ENCODE measurements at places on chromosomes 5 and 9.

GRCh38 chr5:89967771-89968444 is 441.6 kb downstream of the CETN3 start:
- no peak for DNase-seq

GRCh38 chr5:102532123-102532522 is 33.3 kb upstream of the SLCO6A1 start:
- no peak for DNase-seq

DNA sequence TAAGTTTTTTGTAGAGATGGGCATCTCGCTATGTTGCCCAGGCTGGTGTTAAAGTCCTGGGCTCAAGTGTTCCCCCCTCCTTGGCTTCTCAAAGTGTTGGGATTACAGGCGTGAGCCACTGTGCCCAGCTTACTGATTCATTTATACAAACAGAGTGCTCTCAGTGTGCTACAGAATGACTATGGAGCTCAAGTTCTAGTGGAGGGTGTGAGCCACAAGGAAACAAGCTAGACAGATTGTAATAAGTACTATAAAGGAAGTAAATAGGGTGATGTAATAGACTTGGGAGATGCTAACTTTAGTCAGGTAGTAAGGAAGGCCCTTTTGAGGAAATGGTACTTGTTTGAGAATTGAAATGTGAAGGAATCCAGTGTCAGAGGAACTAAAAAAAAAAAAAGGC is 1.7 kb upstream of the TMEM267 start:
- DNase-seq = no peak

- DNase-seq = no peak
These were observed 28.9 kb downstream of the HSPB3 start for GRCh38 chr5:54484219-54484894.

- no peak for DNase-seq
These were observed 62.5 kb downstream of the CRB2 start for GRCh38 chr9:123418506-123418905.

DNA sequence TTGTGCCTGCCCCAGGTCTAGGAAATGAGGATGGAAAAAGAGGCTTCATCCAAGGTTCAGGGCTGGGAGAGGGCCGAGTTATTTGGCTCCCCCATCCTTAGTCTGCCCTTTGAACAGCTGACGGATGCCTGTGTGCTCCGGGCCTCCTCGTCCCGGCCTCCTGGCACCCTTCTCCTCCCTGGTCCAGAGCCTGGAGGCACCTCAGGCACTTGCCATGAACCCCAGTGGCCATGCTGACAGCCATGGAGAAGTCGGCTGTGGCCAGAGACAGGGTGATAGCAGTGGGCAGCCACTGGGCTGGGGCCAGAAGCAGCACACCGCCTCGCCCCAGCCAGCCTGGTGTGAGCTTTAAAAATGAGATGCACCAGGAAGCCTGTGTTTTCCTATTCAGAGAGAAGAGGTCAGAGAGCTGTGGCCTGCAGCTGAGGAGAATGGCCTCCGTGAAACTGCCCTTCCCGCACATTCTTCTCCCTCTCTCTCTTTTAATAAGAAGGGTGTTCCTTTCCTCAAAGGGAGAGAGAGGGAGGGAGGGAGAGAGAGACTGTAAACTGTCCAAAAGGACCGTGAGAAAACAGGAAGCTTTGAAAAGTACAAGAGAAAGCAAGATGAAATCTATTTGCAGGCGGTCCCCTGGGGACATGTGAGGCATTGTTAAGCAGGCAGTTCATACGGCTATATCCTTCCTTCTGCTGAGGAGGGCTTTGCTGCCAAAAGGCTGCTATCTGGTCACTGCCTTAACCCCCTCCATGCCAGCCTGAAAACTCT is 55.3 kb downstream of the ZNF366 start:
- no peak for DNase-seq

DNA sequence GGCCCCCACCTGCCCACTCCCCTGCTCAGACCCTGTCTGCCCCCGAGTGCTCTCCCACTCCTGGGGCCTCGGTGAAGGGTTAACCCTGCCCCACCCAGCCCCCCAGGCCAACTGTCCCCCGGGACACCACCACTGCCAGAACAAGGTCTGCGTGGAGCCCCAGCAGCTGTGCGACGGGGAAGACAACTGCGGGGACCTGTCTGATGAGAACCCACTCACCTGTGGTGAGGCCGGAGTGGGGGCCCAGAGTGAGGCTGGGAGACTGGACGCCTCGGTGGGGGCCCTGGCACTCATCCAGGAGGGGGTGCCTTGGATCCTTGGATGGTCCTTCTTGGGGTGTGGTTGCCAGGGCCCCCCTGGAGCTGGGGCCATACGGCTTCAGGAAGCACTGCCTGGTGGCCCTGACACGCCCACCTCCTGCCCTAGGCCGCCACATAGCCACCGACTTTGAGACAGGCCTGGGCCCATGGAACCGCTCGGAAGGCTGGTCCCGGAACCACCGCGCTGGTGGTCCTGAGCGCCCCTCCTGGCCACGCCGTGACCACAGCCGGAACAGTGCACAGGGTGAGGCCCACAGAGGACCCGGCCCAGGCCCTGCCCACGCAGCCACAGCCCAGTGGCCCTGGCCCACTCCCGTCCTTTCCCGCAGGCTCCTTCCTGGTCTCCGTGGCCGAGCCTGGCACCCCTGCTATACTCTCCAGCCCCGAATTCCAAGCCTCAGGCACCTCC is 2.1 kb downstream of the MAMDC4 start:
- no peak for DNase-seq

DNA sequence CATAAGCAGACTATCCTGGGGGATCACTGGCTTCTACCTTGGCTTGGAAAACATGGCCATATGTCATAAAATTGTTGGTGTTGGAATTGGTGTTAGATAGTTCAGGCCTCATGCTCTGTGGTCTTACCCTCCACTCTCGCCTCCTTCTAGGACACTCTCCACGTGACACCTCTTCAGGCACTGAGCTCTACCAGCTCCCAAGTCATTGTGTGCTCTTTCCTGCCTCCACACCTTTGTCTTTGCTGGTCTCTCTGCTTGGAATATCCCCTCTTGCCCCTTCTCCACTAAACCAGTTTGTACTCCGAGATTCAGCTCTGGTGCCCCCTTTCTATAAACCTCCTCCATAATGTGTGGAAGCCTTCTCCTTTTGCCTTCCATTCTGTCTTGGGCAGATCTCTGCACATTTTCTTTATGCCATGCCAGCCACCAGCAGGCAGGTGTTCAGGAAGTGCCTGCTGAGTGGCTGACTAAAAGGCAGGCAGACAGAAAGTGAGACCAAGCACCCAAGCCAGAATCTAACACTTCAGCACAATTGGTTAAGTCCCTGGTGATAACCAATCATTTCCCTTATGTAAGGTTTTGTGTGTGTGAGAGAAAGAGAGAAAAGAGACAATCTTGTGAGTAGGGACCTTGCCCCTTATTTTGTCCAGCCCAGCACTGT is 37.7 kb downstream of the SAR1B start:
- DNase-seq = no peak

DNA sequence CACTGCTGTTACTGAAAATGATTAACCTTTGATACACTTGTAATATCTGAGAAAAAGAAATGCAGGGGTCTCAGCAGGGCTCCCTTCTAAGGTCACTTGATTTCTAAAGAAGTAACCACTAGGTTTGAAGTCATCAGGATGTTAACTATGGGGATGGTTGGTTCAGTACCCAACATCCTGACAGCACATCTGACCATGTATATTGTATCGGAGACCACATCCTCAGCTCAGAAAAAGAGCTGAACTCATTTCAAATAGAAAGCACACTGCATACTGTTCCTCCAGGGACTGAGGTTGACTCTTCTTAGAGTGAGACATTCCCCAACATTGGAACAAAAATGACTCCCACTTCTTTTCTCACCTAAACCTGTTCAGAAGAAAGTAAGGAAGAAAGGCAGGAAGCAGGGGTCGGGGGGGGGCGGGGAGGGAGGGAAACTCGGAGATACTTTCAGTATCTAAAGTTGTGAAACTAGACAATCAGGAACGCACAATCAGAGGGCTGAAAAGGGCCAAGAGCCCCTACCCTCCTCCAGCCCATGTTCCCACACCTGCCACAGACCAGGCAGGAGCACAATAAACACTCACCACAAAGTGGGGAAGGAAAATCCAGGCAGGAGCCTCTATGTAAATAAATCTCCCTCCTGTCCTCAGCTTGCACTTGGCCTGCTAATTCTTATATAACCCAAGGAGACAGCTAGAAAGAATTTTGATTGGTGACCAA is 730 bp upstream of the GZMA start:
- no peak for DNase-seq

GRCh38 chr9:13588151-13589033 is 308.9 kb upstream of the MPDZ start:
- no peak for DNase-seq

DNA sequence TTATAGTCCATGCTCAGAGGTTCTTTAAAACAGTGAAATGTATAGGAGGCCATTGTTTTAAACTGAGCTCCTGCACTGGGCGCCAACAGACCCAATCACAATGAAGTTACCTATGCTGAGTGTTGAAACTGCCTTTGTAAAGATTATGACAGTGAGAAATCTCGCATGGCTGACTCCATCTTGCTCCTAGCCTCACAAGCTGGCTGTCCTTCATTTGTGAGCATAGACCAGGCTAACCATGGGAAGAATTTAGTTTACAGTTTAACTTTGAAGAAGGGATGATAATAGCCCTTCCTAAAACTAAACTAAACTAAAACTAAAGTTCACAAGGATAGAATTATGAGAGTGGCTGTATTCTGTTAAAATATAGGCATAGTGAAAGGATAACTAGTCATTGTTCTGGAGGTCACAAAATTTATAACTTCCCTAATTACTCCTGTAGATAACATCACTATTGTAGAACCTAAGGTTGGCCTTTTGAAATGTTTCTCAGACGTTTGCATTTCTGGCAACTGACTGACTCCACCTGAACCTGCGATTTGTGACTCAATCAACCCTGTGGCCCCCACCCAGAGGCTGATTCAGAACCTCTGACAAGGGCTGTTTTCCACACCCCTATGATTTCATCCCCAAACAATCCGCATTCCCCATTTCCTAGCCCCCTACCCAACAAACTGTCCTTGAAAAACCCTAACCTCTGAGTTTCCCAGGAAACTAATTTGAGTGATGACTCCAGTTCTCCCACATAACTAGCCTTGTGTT is 59.1 kb downstream of the HMHB1 start:
- no peak for DNase-seq

DNA sequence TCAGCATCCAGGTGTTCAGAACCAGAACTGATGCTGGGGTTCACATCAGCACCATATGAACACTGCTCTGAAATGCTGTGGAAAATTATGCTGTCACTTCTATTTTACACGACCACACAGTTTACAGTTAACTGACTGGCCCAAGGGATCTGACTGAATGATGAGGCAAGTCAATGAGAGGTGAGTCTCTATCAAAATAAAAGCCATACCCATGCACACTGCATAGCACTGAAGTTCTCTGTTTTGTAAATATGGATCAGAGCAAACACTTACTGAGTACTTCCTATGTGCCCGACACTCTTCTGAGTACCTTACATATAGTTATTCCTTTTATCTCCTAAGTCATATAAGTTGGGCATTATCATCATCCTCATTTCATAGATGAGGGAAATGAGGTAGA is 122.8 kb downstream of the TARS1 start:
- no peak for DNase-seq

GRCh38 chr5:159100782-159101646 is 1.3 kb upstream of the EBF1 start:
- DNase-seq = no peak

DNA sequence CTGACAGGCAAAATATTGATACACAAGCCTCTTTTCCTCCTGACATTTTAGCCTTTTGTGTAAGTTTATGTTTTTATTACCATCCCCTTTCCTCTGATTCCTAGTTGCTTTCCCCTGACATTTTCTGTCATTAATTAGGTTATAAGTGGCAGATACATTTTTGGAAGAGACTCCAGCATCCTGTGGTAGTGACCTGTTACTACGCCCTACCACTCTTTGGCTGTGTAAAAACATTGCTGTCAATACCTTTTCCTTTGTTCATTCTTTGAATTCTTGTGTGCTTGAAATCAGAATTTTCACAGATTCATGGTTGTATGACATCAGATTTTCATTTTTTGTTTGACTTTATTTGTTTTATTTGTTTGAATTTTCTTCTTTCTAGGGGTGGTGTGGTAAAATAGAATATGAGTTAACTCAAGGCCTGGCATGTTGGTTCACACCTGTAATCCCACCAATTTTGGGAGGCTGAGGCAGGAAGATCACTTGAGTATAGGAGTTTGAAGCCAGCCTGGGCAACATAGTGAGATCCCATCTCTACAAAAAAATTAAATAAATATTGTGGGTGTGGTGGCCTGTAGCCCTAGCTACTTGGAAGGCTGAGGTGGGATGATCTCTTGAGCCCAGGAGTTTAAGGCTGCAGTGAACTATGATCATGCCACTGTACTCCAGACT is 43.4 kb downstream of the UBE2R2 start:
- DNase-seq = no peak

DNA sequence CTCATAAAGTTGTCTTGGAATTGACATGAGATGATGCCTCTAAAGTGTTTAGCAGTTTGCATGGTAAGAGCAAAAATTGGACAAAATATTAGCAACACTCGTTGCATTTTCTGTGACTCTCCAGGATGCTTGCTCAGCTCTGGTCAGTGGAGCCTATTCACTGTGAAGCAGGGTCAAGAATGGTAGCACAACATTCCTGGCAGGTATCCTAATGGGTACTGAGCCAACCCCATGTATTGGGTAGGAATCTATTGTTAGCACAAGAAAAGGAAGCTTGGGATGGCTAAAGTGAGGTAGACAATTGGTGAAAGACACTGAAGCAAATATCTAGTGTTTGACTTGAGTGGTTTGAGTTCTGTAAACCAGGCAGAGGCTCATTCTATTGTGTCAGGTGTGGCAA is 10.4 kb upstream of the ACTBL2 start:
- no peak for DNase-seq

- DNase-seq = no peak
These were observed 19.3 kb downstream of the KCNIP1 start for GRCh38 chr5:170523142-170523551.

DNA sequence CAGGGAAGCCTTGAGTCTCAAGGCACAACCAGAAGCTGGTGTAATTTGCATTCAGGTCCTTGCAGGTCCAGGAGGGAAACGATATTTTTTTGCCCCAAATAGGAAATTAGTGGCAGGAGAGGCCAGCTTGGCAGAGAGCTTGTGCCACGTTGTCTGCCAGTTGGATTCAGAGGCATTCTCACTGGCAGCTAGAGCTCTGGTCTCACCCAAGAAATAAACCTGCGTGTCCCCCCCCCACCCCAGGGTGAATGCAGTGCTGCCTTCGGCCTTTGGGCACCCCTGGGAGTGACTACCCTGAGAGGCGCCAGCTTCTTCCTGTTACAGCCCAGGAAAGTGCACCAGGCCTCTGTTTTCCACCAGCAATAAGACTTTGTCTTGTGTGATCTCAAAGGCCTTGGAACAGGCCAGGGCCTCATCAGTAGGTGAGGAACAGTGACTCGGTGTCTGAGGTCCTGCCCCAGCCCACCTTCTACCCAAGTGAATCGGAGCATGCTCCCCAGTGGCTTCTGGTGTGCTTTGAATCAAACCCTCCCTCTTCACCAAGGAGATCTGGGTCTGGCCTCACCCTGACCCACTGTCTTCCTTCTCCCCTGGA is 68.4 kb downstream of the HSPA4 start:
- DNase-seq = no peak

Measured in GM12891 (cell line).